Kidney (tissue), 22 donors: ENCODE measurements at places on chromosomes 3 and 15. TPM values are rescaled to one million over a fixed set of nuclear protein-coding genes. Genes with fewer than 3 reads are reported as not detected.

DNA sequence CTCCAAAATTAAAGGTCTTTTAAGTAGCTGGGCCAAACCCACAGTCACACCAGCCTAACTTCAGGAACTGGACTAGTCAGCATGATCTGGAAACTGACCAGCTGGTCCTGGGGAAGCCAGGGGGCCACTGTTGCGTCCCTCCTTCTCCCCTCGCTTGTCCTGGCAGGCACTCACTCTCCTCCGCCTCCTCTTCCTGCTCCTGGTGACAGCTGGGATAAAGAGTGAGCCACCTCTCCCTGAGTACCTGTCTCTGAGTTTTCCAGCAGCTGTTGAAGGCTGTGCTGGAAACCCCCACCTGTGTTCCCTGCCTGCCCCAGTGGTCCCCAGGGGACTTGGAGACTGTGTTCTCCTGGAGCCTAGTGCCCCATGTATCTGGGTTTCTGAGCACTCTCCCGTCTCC is 56.0 kb downstream of the FGD5 start:
- DNase-seq: no peak

DNA sequence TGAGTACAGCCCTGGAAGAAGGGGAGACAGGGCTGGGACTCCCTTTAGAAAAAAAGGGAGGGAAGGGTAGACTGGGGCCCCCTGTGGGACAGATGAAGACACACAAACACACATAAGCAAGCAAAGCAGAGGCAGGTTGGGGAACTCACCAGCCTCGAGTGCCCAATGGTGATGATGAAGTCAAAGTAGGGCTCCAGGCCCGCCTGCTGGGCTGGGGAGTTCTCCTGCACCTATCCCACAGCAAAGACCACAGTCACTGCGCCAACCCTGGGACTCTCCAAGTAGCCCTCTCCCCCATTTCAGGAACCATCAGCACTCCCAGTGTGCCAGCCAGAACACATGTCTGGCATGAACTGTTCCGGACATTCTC is 4.1 kb downstream of the GORASP1 start:
- no peak for DNase-seq

The RAD51 gene
- total RNA-seq: 1.1 TPM

The LYZL4 gene
- not detected for total RNA-seq
